ENCODE measurements at places on chromosomes 2 and 18.

GRCh38 chr18:58287353-58288274 lies 243.6 kb downstream of the NEDD4L start:
- DNase-seq = peak; percentile 35

DNA sequence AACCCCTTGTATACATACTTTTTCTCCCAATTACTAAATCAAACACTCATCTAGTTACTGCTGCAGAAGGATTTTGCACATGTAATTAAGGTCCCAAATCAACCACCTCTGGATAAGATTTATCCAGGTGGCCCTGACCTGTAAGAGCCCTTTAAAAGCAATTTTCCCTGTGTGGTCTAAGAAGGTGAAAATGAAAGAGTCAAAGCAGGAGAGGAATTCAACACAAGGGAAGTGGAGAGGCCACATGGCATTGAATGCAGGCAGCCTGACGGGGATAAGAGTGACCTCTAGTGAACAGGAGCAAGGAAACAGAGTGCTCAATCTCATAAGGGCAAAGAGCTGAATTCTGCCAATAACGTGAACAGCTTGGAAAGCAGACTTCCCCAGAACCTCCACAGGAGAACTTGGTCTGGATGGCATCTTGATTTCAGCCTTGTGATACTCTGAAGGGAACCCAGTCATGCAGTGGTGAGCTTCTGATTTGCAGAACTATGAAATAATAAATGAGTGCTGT lies 27.2 kb downstream of the PPP3R1 start:
- DNase-seq = no peak

- no peak for DNase-seq
Measured at GRCh38 chr18:46009125-46009840, 42.2 kb upstream of the EPG5 start.

DNA sequence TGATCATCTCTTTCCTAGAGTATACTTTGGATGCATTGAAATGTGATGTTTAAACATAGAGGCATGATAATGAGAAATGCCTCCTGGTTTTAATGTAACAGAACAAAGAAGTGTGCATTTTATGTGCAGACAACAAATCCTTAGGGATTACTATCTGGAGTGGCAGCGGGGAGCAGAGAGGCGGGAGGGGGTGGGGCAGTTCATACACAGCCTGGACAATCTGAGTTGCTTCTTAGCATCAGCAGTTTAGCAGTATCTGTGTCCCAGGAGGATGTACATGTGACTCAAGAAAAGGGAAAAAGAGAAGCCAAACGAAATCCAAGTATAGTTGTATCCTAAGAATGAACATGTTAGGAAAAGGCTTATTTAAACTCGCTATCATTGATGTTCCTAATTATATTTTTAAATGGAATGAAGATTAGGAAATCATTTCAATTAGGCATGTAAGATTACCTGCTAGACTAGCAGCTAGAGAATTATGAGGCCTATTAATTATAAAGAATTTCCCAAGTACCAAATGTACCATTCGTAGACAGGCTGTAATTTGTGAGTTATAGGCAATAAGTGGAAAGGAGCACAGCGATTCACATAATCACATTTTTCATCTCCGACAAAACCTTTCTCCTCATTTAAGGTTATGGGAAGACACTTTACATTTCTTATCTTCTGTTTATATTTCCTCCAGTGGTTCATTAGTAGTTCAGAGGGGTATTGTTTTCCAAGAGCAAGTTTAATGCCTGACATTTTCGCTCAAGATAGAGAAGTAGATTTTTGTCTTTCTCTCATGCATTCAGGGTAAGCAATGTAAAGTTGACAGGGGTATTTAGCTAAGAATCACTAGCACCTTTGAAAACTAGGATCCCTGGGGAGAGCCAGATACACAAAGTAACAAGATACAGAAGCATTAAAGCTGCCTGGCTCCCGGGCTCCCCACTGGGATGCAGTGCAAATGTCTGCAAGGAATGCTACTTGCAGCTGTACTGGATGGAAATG lies 141.3 kb upstream of the NOSTRIN start:
- DNase-seq = no peak

DNA sequence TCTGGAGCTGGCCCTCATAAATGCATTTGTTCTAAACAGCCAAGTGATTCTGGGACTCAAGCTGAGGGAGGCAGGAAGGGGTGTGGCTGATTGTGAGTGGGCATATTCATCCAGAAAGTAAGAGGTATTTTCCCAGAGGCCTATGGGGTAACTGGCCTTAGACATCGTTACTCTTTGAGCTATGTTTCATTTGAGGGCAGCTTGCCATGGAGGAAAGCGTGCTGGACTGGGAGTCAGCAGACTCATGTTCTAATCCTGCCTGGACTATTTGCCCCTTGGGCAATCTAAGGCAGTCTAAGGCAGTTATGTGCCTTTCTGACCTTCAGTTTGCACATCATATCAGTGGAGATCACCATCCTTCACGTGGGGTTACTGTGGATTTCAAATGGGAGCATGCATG lies 93.5 kb upstream of the SLC14A2 start:
- peak; percentile 24 for DNase-seq

- peak; percentile 83 for DNase-seq
Measured at GRCh38 chr2:134119713-134120405, 134.0 kb upstream of the MGAT5 start.

DNA sequence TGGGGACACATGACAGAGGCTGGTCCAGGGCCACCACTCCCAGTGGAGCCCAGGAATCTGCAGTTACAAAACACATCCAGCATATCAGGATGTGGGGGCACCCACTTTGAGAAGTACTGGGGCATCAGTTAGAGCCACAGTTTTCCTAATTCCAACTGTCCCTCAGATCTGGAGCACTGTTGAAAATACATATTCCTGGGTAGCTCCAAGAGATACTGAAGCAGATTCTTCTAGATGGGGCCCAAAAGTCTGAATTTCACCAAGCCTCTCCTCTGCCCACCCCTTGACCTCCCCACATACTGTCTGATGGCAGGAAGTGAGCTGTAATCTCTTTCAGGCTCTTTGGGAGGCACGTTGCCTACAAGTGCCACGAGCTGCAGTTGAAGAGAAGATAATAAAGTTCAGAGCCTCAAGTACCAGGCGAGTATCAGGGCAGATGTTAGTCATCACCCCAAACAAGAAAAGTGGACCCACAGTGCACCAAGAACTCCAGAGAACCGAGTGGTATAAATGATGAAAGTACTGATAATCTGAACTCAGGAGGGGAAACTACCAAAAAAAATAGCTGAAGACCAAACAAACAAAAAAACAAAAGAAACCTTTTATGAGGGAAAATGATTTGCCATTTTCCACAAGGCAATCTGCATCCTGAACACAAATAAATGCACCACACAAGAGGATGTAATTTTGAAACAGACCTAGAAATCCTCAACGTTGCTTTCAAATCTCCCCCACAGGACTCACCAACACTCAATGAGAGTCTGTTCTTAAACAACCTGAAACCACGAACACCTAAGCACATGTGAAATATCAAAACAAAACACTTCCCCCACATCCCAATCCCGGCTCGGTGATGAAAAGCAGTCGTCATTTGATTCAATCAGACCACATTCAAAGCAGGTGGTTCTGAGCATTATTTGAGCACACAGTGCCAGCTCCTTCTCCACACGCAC lies 98.7 kb downstream of the TCF4 start:
- no peak for DNase-seq

GRCh38 chr2:241896746-241897201 lies 27.2 kb downstream of the RTP5 start:
- DNase-seq = no peak

DNA sequence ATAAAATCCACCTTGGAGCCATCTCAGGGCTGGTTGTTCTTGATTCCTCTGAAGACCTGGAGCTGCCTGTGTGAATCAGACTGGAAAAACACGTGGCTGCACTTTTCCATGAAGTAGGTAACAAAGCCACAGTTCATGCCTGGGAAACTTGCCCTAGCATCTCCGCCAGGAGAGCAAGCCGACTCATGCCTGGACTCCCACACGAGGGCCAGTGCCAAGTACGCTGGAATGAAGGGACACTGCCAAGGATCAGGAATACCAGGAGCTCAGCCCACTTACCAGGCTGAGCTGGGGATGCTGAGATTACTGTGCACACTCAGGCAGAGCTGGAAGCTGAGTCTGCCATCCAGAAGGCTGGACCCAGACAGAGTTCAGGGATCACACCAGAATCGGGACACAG lies 10.9 kb upstream of the FHL2 start:
- DNase-seq = peak; percentile 89

DNA sequence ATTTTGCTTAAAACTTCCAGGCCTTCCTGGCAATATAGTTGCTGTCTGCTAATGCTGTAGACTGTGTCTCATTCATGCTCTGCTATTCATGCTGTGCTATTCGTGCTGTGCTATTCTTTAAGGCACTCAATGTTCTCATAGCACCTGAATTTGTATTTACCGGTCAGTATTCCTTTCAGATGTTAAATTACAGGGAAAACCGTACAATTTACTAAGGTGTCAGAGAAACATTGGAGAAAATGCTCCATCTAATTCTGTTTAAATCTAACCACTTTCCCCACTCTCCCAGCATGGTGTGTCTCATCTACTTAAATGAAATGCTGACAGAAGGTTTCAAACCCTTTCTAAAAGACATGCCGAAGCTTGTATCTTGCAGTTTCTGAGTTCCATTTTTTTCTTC lies 25.0 kb downstream of the FAM171B start:
- no peak for DNase-seq

GRCh38 chr2:88209521-88210131 lies 39.5 kb downstream of the THNSL2 start:
- DNase-seq = no peak

DNA sequence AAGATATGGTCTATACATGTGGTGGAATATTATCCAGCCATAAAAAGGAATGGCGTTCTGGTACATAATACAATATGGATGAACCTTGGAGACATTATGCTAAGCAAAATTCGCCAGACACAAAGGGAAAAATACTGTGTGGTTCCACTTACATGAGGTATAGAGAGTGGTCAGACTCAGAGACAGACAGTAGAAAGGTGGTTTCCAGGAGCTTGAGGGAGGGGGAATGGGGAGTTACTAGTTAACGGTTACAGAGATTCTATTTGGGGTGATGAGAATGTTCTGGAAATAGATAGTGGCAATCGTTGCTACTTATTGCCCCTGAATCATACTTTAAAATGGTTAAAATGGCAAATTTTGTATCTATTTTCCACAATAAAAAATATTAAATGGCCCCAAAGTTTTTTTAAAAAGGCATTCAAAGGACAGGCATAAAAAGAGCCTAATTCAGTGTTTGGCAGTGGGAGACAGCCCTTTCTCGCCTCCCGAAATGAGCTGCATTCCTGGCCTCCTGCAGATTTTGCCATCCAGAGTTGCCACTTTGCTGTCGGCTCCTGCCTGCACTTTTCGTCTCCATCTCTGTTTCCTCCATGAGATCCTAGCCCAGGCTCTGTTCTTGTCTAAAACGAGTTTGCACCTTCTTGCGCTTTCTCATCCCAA lies 13.5 kb downstream of the TNFRSF11A start:
- DNase-seq = no peak

All from COLO829 (cell line).